Tibial nerve (tissue), 4 donors: ENCODE measurements at places on chromosomes 11 and 22. TPM values are rescaled to one million over a fixed set of nuclear protein-coding genes. Genes with fewer than 3 reads are reported as not detected.

- H3K27ac ChIP-seq, result no peak overlapping the region
- DNase-seq, result no peak
- H3K36me3 ChIP-seq, result no peaks in the 10 kb centered on the region
- H3K4me1 ChIP-seq, result no peaks in the 10 kb centered on the region
Measured at GRCh38 chr11:115197031-115197430, 307.2 kb downstream of the CADM1 start.

DNA sequence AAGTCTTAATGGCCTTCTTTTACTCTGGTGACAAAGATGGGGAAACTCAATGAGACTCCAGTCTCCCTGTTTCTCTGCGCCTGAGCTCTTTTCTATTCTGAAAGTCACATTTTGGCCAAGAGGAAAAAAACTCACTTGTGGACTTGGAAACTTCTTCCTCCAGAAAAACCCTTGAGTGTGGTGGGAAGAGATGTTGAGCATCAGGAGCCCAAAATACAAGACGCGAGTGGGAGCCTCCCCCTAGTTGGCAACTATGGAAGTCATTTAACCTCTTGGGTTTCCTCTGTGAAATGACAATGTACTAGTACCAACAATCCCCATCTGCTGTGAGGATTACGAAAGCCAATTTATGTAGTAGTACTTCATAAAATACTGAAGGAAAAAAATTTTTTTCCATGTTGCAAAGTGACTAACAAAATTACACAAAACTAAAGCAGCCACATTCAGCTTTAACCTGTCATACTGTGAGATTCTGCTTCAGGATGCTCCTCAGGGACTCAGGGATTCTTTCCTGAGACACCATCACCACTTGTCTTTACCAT, 524 bp upstream of the SLC25A17 start:
- no peaks in the 10 kb centered on the region for H3K27me3 ChIP-seq
- H3K4me3 ChIP-seq, result peak overlapping the region; percentile 93
- H3K36me3 ChIP-seq, result peaks cover 23% of the 10 kb centered on the region
- DNase-seq, result no peak

DNA sequence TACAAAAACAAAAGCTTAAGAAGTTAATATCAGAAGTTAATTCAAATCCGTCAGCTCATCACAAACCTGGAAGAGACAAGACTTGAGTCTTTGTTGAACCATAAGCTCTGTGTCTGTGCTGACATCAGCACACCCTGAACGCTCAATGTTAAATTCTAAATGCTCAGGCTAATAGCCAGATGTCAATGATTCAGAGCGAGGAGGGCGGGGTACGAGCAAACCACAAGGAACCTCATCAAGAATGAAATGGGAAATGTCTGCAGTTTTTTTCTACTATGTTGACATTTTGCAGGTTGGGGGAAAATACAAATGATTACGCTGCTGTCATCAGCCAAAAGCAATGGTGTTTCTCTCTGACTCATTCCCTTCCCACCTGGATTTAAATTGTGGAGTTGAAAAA, 1057.2 kb downstream of the NTM start:
- no peaks in the 10 kb centered on the region for H3K27me3 ChIP-seq
- no peak overlapping the region for H3K27ac ChIP-seq
- H3K4me1 ChIP-seq, result peaks cover 11% of the 10 kb centered on the region

DNA sequence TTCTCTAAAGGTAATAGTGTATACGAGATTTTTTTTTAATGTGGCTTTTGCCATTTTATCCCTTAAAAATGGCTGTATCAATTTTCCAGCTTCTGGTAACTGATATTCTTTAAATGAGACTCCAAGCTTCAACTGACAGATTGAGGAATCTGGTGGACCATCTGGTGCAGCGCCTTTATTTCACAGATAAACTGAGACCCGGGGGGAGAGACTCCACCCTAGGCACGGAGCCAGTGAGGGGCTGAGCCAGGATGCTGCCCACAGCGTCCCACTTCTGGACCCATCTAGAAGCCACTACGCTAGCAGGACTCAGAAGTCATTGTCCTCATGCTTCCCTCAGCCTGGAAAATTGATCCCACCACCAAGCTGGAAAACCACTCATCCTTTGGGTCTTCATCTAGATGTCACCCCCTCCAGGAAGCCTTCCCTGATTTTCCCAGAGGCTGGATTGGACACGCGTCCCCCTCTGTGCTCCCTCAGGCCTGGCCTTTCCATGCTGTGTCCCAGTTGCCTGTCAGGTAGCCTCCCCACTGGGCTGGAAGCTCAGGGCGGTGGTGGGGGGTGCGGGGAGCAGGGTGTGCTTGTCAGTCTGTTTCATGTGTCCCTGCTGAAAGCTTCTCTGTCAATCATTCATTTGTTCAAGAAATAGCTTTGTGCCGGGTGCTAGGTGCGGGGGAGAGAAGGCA, 12.3 kb upstream of the CD5 start:
- H3K36me3 ChIP-seq, result no peaks in the 10 kb centered on the region
- H3K27me3 ChIP-seq, result no peaks in the 10 kb centered on the region
- no peaks in the 10 kb centered on the region for H3K4me1 ChIP-seq
- H3K4me3 ChIP-seq, result no peak overlapping the region
- H3K27ac ChIP-seq, result no peak overlapping the region
- no peak for DNase-seq

DNA sequence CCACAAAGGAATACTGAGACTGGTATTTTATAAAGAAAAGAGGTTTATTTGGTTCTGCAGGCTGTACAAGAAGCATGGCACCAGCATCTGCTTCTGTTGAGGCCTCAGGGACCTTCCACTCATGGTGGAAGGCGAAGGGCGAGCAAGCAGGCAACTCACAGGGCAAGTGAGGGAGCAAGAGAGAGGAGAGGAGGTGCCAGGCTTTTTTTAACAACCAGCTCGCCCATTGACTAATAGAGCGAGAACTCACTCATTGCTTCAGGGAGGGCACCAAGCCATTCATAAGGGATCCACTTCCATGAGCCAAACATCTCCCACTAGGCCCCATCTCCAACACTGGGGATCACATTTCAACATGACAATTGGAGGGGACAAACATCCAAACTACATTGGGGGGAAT, 1.2 kb downstream of the PTS start:
- H3K4me3 ChIP-seq, result peak overlapping the region; percentile 82
- no peak for DNase-seq
- peaks cover 26% of the 10 kb centered on the region for H3K36me3 ChIP-seq
- H3K4me1 ChIP-seq, result peaks cover 26% of the 10 kb centered on the region

DNA sequence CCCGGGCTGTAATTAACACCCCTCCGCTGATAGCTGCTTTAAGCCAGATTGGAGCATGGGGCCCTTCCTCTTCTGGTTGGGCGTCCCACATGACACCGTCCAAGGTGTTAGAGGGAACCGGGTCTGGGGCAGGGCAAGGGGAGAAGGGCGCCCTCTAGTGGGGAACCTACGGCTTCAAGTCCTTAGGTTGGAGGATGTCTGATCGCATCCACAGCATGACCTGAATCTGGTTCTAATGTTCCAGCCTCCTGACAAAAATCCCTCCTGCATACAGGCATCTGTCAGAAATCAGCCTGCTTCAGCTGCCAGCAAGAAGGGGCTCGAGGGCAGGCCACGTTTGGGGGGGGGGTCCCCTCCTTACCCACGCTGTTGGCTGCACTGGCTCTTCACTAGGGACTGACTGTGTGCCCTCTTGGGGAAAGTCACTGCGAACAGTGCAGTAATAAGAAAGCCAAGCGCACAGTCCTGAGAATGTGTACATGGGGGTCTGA, 94.2 kb upstream of the TBCEL start:
- H3K27me3 ChIP-seq, result no peaks in the 10 kb centered on the region
- no peak overlapping the region for H3K27ac ChIP-seq
- no peaks in the 10 kb centered on the region for H3K36me3 ChIP-seq
- no peak for DNase-seq

The SULT4A1 gene
- 1.3 TPM for total RNA-seq

The TPH1 gene
- 0.60 TPM for total RNA-seq

The MFRP gene
- 0.44 TPM for total RNA-seq
